Activated CD4-positive, alpha-beta T cell treated with anti-CD3 and anti-CD28 coated beads, Interleukin-2, Interleukin-4, amounts not matched to agents 100 ng/mL and 50 ng/mL, durations not matched to agents 16 hours and 8 hours (primary cell): ENCODE measurements at places on chromosomes 5 and 9.
A peak's percentile ranks its signal among the peaks of the same experiment; 100 is the strongest.

- peak; percentile 39 for DNase-seq
Observed at GRCh38 chr9:112377087-112377486, 2.8 kb upstream of the HSDL2 start.

DNA sequence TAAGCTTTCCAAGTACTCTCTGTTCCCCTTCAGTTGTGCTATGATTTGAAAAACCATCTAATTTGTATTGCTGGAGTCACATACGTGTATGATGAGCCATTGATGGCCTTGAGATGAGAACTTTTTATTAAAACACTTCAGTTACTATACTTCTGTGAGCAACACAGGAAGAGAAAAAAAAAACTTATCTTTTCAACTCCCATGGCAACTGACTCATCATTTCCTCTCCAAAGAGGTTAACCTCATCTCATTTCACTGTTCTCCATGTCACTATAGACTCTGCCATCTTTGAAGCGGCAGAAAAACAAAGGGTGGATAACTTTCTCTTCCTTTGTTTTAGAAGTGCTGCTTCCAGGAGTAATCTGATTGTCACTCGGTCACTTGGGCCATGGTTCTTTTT lies 104.3 kb upstream of the PCSK1 start:
- peak; percentile 78 for DNase-seq

- DNase-seq: no peak
Observed at GRCh38 chr9:3914416-3914815, 385.5 kb downstream of the GLIS3 start.

GRCh38 chr5:149366169-149366729 lies 8.4 kb downstream of the PCYOX1L start:
- DNase-seq: no peak

GRCh38 chr5:109748546-109748945 lies 58.8 kb downstream of the MAN2A1 start:
- DNase-seq: no peak

DNA sequence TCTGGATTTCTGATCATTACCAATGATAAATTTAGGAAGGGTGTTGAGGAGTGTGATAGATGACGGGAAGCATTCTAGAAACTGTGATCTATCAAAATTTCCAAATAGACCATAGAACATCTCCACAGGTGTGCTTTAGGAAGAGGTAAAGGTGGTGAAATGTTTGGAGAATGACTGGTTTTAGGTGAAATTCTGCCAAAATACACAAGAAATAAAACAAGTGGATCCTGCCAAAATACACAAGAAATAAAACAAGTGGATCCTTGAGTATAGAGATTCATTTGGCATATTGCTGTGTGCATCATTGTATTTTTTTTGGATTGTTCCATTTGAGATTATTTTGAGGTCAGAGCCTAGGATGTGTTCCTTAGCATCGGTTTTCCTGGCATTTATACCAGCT lies 88.3 kb upstream of the CTNND2 start:
- DNase-seq: no peak

DNA sequence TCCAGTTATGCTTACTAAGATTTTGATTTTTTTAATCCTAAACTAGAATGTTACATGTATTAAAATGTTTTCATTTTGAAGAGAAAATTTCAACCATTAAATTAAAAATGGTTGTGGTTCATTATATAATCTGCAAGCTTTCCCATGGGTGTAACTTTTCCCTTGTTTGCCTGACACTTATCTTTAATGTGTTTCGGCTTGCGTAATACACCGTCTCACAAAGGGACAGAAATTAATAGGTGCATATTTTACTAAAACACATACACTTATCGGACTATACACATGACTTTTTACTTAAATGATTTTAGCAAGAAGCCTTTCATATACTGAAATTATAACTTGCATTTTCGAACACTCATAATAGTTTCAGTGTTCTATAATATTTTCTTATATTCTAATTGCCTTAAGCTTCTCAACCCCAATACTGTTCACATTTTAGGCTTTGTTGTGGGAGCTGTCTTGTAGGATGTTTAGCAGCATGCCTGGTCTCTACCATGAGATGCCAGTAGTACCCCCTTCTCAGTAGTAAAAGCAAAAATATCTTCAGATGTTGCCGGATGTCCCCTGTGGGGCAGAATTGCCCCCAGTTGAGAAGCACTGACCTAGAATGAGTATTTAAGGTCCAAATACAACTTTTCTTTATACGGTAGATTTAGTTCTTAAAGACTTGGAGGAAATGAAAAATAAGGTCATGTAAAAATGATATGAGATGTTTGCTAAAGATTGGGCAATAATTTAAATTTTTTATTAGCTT lies 28.6 kb downstream of the UGCG start:
- DNase-seq: no peak

DNA sequence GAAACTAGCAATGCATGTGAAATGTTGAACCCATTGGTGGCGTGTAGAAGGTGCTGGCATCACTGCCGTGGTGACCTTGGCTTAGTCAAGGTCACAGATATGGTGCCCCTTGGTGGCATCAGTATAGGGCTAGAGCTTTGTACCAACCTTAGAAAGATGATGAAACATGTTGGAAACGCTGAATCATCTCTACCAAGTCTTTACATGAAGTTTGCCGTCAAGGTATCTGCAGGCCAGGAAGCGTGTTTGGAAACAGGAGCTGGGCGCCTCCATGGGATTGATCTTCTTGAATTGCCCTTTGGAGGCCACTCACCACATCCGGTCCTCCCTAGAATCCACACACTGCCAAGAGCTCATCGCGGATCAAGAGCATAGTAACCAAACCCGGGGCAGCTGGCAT lies 16.9 kb upstream of the BOD1 start:
- DNase-seq: no peak

DNA sequence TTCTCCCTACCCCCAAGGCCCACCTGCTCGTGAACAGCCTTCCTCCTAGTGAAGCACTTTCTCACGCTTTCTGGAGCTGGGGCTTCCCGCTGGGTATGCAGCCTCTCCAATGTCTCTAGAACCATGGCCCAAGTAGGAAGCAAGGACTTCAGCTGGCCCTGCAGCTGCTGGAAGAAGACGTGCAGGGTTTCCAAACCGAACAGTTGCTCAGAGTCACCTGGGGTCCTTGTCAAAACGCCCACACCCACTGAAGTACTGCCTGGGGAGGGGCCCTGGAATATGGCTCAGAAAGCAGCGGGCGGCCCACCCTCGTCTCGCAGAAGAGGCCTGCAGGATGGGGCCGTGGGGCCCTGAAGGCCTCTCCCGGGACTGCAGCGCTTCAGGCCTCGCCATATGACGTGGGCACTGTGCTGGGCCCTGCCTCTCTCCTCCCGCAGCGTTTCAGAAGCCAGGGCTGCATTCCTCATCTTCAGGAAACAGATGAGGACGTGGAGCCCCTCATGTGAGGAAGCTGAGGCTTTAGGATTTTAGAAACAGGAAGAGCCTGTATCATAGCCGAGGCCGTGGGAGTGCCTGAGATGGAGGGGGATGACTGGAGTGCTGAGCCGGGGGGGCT lies 116.0 kb upstream of the LMX1B start:
- no peak for DNase-seq

DNA sequence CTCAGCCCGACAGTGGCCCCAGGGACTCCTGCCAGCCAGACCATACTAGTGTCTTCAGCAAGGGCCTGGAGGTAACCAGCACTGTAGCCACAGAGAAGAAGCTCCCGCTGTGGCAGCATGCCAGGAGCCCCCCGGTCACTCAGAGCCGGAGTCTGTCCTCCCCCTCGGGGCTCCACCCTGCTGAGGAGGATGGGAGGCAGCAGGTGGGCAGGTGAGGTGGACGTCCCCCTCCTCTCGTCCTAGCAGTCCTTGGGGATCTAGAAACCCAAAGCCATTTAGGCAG lies 28.0 kb upstream of the LRRC14B start:
- DNase-seq: no peak

- DNase-seq: no peak
Observed at GRCh38 chr9:127968700-127969383, 11.9 kb downstream of the EEIG1 start.

- no peak for DNase-seq
Observed at GRCh38 chr9:131469951-131470350, 32.8 kb upstream of the POMT1 start.

DNA sequence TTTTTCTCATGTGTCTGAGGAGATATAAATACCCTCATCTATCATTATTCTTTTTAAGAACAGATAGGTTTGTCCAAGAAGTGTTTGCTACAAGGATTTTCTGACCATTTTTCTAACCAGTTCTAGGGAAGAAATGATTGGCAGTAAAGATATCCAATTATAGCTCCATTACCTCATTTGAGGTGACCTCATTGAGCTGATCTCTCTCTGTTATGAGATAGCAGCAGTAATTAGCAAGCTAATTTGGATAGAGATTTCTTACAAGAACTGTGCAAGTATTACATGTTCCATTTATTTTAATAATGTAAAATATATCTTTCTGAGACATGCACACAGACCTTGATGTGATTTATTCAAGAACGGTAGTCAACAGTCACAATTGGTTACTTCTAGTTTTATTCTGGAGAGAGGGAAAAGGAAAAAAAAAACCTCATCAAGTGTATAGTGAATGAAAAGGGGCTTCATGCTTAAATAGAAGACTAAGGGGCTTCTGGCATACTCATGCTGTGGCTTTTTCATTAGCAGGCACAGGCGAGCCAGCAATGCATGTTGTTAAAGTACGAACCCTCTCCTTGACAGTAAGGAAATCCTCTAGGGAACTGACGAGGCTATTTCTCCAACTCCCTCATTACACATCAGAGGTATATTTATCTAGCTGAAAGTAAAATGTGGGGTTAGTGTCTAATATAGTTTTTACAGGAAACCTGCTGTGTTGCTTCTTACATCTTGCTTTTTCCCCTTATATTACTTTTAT lies 127.3 kb downstream of the NUDT12 start:
- DNase-seq: no peak

DNA sequence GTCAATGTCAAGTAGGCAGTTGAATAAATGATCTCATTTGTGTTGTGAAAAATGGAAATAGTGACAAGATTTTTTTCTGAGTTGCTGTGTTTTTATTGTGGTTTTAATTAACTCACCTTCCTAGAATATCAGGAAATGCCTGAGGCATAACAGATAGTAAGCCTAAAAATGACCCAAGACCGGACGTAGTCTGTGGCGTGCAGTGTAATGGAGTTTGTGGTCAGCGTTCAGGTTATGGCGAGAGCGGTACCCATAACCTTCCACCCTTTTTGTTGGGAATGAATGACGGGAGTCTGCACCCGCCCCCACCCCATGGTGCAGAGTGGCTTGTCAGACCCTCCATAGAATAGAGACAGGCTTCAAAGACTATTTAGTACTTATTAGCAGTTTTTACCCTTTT lies 119.3 kb downstream of the GALNT10 start:
- peak; percentile 18 for DNase-seq

- DNase-seq: peak; percentile 83
Observed at GRCh38 chr5:175696139-175696854, 38.4 kb downstream of the HRH2 start.
